Fibroblast of villous mesenchyme (primary cell): ENCODE measurements at places on chromosomes 12 and 14. TPM values are rescaled to one million over a fixed set of nuclear protein-coding genes. Genes with fewer than 3 reads are reported as not detected.

- peak; percentile 67 for DNase-seq
Observed at GRCh38 chr14:90692061-90692460, 124.2 kb downstream of the TTC7B start.

- no peak for DNase-seq
Observed at GRCh38 chr12:42969355-42969754, 379.8 kb upstream of the PRICKLE1 start.

DNA sequence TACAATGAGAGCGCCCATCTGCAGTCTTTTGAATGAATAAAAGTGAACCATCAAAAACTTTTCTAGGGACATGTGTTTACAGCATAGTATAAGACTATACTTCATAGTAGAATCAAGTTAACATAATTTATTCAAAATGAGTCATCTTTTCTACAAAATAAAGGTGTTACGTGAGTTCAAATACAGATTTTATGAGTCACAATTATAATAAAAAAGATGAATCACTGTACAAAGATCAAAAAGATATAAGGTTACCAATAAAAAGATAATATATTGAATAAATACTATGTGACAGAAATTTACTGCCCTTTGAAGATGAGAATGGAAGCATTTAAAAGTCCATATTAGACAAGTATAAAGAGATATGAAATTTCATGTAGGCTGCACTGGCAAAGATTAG, 2.8 kb downstream of the MBIP start:
- no peak for DNase-seq

DNA sequence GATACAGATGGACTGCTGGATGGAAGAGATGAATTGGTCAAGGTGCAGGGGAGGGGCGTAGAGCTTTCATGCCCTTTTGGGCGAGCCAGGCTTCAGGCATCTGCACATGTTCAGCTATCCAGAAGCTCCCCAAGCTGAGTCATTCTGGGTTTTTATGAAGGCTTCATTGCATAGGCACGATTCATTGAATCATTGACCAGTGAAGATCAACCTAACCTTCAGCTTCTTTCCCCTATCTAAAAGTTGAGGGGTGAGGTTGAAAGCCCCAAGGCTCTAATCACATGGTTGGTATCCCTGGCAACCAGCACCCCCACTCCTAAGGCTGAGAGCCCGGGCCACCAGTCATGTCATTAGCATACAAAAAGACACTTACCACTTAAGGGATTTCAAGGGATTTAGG, 36.3 kb downstream of the RPS29 start:
- no peak for DNase-seq

Gene MSI1
- not detected in 2 replicates for total RNA-seq

- peak; percentile 100 for DNase-seq
Observed at GRCh38 chr14:68140076-68140741, 320.6 kb downstream of the RAD51B start.

Gene RNASE12
- not detected in 2 replicates for total RNA-seq

GRCh38 chr14:70926235-70926830, 19.1 kb downstream of the PCNX1 start:
- no peak for DNase-seq

DNA sequence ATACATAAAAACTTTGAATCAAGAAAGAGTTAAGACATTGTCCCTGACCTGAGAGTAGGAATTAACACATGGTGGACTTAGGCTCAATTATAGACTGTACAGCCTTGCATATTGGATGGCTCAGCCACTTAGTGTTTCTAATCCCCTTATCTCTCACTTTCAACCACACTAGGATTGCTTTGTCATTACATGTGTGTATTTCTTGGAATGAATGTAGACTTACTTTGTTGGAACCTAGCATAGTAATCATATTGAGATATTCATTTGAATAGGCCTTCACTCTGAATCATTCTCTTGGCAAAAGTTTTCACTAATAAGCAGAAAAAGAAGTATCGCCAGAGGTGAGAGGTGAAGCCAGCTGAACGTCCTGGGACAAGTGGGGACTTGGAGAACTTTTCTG, 1973.9 kb upstream of the FLRT2 start:
- peak; percentile 21 for DNase-seq

DNA sequence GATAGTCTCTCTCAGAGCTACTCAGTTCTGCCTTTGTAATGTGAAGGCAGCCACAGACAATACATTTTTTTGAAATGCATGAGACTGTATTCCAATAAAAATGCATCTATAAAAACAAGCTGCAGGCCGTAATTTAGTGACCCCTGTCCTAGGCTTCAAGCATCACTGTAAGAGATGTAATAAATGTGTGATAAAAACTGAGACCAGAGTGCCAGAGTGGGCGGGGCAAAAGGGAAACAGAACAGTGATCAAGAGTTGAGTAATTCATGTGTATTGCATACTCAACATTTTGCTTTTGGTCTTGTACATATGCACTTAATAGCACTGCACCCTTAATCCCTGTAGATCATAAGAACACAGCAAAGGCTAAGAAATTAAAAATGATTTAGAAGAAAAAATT, 743.5 kb downstream of the DIO2 start:
- peak; percentile 11 for DNase-seq

DNA sequence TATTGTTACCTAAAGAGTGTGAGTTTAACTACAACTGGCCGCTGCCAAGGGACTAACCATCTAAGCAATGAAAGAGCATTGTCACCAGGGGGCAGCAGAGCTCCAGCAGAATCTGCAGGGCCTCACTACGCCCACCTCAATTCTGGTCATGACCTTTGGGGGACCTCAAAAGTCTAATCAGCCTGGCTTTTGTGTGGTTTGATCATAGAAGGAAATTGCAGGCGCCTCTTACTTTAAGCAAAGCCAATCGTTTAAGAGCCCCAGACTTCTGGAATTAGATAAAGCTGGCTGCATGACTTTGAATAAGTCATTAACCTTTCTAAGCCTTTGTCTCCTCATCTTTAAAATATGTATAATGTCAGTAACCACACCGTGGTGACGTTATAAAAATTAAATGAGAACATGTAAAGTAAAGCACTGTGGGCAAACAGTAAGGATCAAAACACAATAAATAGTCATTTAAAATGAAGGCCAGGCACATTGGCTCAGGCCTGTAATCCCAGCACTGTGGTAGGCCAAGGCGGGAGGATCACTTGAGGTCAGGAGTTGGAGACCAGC, 58.6 kb downstream of the TBX3 start:
- peak; percentile 84 for DNase-seq

DNA sequence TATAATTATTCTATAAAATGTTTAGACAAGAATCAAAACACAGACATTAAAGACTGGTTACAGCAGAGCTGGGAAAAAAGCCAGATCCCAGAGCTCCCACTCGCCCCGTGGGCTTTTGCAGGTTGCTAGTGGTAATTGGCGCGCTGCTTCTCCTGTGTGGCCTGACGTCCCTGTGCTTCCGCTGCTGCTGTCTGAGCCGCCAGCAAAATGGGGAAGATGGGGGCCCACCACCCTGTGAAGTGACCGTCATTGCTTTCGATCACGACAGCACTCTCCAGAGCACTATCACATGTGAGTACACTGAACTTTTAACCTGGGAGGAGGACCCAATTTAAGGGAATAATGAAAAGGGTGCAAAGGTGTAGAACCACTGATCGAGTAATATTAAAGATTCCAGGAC, 7.5 kb downstream of the TMEM52B start:
- DNase-seq: no peak

- no peak for DNase-seq
Observed at GRCh38 chr12:47054659-47055058, 24.8 kb upstream of the PCED1B start.

DNA sequence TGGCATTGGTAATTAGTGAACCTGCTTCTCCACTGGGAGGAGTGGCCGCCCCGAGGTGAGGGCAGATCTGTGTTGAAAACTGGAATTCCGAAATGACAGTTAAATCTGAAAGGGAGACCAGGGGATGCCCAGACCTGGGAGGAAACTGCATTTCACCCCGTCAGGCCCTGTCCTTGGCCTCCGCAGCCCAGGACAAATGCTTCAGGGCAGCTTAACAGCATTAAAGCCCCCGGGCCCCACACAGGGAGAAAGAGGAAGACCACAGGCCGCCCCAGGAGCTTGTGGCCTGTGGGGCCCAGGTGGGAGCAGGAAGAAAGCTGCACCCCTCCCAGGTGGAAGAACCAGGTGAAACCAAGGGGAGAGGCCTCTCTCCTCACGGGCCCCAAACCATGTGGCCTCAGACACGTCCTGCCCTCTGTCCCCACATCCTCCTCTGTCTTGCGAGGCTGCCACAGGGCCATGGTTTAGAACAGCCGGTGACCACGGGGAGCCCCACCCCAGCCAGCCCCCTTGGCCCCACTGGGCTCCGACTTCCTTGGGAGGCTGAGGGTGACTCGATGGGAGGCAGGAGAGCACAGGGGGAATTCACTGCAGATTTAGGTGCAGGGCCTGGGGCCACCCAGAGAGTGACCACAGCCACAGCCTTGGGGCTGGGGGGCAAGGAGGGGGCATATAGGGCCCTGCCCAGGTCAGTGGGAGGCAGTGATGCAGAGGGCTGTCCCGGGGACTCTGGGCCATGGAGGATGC, 265.4 kb downstream of the ADGRD1 start:
- no peak for DNase-seq

GRCh38 chr12:94717656-94718055, 67.3 kb upstream of the TMCC3 start:
- DNase-seq: no peak

GRCh38 chr14:92154283-92154942, 32.6 kb downstream of the CPSF2 start:
- DNase-seq: no peak

GRCh38 chr14:30005114-30005808, 77.6 kb upstream of the PRKD1 start:
- DNase-seq: peak; percentile 75

Gene KLHDC1
- 2.6 and 3.0 TPM in 2 replicates for total RNA-seq

DNA sequence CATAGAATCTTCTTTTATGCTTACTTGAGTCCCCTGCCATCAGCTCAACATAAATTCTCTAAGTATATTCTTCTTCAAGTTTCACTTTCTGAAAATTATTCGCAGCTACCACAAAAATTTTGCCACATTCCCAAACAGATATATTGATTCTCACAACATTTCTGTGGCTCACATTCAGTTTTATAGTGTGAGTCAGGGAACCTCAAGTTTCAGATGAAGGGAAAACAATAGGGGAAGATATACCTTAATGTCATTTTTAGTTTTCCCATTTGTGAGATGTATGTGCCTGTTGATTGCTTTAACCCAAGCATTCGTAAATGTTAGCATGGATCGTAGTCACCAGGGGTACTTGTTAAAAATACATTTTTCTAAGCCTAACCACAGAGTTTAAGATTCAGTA, 465.8 kb downstream of the CCER1 start:
- DNase-seq: no peak

Gene REC8
- 4.2 and 4.7 TPM in 2 replicates for total RNA-seq

- no peak for DNase-seq
Observed at GRCh38 chr14:94925416-94926173, 155.7 kb upstream of the GSC start.

DNA sequence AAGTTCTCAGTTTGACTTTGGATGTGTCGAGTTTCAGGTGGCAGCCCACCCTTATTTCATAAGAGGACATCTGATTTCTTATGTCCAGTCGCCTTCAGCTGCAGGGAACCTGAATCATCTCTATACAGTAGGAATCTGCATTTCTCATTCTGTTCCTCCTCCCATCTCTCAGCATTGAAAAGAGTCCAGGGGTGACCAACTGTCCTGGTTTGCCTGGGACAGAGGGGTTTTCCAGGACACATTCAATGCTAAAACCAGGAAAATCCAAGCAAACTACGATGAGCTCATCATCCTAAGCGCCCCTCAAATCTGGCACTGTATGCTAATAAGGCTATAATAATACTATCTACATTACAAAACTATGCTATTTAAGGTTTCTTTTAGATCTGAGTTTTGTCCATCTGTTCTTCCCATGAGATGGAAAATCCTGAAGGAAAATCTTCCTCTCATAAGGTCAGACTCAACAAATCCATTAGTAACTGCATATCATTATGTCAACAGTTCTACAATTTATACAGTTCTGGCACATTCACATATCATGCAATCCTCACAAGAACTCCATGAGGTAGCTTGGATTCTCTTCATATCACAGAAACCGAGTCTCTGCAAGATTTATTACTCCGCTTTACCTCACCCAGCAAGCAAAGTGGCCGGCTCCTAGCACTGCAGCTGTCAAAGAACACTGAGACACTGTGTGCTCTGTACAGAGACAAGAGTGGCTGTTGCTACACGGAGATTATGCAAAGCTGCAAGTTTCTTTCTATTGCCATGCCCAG, 15.6 kb upstream of the CALM1 start:
- DNase-seq: peak; percentile 43

- no peak for DNase-seq
Observed at GRCh38 chr12:40104461-40105264, 1.2 kb downstream of the SLC2A13 start.

Gene HCAR3
- total RNA-seq: not detected in 2 replicates

Gene CLEC6A
- not detected in 2 replicates for total RNA-seq

DNA sequence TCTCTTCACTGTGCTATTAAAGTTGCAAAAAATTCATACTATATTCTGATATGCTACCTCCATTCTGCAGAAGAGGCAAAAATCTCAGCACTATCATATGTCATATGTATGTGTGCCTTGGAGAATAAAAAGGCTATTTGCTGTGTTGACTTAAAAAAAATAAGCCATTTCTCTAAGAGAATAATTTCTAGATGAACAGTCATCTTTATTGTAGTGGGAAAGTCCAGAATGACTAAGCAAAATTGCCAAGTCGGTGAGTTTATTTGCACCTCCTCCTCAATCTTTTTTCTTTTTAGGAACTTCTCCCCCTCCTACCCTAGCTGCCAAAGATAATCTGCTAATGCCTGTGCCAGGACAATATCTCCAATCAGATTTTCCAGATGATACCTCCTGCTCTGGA, 353.8 kb upstream of the FAR2 start:
- DNase-seq: peak; percentile 11

DNA sequence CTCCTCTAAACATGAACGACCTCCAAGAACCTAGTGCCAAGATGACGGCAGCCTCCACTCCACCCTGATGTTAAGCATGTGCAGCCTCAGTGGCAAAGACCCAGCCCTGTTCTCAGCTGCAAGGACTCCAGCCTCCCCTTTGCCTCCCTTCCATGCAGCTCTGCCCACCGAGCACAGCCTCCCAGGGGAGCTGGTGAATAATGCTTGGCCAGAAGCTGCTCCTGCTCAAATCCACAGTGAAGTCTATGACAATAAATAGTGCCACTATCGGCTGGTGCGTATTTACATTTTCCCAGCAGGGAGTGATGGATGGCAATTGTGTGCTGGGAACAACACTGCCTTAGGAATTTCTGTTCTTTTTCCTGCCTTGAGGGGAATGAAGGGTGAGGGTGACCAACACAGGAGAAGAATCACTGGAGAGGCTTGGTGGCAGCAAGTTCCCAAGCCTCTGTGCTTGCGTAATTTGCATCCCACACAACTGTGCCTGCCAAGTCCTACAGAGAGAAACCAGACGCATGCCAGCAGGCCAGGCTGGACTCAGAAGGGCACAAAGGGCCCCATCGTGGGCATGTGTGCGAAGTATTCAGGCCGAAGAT, 29.9 kb upstream of the TC2N start:
- DNase-seq: peak; percentile 72

Gene GLS2
- under 0.01 TPM in 1 of 2 replicates, not detected in the other for total RNA-seq

DNA sequence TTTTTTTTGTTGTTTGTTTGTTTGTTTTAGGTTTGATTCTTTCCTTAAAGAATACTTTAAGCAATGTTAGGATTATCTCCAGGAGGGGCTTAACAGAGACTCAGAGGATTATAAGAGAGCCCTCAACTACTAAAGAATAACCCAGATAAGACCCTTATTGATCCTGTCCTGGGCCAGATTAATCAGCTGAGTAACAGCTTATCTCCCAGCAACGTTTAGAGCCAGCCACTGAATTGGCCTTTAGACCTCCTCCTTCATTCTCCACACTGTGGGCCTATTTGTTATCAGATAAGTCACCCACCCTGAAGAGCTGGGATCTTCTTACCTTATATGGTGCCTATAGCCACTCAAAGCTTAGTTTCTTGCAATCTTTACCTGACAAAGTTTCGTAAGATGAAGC, 71.1 kb downstream of the FIGNL2 start:
- DNase-seq: no peak

GRCh38 chr14:102241147-102241546, 63.8 kb downstream of the MOK start:
- no peak for DNase-seq
